NCI-H1436 treated with DMSO at 0.1 percent for 48 hours (cell line): ENCODE measurements at places on chromosomes 2 and 18.

DNA sequence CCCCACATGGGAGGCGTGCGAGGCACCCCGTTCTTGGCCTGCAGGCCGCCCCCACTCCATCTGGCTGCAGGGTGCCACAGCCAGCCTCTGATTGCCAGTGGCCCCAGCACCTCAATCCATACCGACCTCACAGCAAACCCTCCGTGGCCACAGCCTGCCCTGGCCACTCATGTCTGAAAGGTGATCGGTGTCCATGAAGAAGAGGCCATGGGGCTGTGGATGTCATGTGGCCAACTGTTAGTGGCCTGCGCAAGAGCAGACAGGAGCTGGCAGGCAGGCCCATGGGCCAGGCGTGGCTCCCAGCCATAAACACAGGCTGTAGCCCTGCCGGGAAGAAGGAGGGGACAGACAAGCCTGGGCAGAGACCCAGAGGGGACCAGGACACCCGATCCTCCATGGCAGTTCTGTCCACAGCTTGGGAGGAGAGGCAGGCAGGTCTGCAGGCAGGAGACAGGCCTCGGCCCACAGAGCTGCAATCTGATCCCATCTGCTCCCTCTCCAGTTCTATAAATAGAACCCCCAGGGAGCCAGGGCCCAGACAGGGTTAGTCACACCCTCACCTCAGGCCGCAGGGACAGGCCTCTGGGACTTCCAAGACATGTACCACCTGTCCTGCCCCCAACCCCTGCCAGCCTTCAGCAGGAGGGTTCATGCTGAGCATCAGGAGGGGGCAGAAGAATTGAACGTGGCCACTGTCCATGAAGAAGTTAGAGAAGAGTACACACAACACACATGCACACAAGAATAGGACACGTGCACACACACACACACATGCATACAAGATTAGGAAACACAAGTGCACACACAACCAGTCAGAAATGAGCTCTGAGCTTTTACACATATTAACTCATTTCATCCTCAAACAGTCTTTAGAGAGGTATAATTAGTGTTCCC, 16.9 kb downstream of the STEAP3 start:
- peak; percentile 75 for DNase-seq

GRCh38 chr18:59143441-59143840, 3.8 kb downstream of the SEC11C start:
- no peak for DNase-seq

GRCh38 chr18:22434973-22435608, 17.4 kb upstream of the CTAGE1 start:
- DNase-seq = no peak

DNA sequence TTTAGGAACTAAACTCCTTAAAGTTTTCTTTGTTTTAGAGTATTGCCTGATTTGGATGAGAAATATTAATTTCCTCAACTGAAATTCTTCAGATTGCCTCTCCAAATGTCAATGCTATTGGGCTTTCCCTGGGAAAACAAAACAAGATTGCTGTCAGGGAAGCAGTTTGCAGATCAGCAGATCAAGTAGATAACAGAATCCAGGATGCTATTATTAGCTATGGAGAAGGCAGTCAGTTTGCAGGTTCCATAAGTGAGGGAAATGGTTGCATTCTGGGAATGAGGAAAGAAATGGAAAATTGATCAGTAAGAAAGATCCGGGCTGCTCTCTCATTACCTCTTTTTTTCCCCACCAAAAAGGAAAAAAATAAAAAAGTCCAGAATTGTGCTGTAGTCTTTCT, 11.0 kb downstream of the LINC00305 start:
- DNase-seq = no peak

DNA sequence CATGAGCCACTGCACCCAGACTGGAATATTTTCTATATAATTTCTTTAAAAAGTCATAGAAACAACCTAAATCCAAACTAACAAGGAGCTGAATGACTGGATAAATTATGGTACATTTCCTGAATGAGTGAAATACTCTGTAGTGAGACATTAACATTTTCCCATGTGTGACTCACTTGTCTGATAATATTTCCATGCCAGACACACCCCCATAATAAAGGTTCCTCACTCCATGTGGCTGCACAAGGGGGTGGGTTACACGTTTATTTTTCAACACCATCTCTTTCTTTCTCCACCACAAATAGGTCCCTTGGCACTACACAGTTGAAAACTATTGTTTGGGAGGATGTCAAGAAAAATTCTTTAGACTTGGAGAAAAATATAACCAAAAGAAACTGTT, 266.3 kb upstream of the LYPD1 start:
- DNase-seq = no peak

DNA sequence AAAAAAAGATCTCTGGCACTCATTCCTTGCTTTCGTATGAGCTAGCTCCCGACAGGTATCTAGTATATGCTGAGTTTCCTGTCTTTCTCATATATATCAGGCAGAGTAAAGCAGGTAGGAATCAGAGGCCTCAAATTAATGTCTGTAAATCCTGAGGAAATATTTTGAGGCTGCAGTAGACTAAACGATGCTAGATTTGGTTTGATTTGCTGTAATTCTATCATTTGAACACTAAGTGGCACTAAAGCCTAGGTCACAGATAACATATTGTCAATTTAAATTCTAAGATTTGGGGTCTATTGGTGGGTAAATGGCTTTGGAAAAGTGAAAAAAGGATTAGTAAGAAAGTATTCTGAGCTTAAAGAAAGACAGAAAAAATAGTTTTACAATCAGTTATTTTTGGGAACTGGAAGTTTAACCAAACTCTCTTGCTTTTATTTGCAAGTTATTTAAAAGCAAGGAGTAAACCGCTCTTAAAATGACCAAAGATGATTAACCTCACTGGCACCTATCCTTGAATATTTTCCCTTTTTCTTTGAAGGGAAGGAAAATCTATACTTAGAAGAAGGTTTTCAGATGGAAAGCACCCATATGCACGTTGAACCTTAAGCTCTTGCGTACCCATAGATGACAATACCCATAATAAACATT, 37.6 kb upstream of the SLC4A10 start:
- no peak for DNase-seq

DNA sequence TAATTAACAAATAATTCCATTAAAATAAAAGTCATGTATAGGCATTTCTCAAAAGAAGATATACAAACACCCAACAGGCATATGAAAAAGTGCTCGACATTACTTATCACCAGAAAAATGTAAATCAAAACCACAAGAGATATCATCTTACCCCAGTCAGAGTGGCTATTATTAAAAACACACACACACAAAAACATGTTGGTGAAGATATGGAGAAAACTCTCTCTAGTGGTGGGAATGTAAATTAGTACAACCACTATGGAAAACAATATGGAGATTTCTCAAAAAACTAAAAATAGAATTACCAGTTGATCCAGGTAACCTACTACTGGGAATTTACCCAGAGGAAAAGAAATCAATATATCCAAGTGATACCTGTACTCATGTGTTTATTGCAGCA, 966.3 kb upstream of the POU3F3 start:
- no peak for DNase-seq

DNA sequence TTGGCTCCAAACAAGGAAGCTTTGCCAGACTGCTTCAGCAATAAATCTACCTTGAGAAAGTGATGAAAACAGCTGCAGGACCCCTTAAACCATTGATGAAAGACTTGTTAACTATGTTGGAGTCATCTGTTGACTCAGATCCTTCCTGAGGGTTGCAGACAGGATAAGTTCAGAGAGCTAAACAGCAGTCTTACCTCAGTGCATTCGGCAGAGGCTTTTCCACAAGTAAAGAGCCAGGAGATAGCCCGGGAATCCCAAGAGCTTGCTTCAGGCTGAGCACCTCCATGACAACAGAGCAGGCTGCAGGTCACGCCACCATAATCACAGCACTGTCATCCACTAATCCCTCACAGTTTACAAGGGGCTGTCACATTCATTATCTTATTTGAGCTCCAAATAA, 23.7 kb downstream of the KIAA2012 start:
- DNase-seq = no peak

DNA sequence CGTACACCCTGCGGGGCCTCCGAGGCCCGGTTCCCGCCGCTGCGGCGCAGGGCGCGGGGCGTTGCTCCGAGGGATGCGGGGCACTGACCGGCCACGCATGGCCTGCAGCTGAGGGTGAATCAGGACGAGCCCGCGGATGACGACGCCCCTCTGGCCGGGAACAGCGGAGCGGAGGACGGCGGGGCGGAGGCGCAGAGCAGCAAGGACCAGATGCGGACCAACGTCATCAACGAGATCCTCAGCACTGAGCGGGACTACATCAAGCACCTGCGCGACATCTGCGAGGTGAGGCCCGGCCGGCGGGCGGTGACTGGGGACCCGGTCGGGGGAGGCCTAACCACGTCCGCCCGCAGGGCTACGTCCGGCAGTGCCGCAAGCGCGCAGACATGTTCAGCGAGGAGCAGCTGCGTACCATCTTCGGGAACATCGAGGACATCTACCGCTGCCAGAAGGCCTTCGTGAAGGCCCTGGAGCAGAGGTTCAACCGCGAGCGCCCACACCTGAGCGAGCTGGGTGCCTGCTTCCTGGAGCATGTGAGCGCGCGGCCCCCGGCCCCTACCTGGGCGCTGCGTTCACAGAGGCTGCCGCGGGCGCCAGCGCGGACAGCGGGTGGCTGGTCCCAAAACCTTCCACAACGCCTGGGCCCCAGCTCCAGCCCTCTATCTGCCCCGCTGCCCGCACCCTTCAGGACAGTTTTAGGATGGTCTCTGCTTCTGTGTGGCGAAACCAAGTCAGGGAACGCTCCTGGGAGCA, 53.2 kb downstream of the FAM168B start:
- no peak for DNase-seq

DNA sequence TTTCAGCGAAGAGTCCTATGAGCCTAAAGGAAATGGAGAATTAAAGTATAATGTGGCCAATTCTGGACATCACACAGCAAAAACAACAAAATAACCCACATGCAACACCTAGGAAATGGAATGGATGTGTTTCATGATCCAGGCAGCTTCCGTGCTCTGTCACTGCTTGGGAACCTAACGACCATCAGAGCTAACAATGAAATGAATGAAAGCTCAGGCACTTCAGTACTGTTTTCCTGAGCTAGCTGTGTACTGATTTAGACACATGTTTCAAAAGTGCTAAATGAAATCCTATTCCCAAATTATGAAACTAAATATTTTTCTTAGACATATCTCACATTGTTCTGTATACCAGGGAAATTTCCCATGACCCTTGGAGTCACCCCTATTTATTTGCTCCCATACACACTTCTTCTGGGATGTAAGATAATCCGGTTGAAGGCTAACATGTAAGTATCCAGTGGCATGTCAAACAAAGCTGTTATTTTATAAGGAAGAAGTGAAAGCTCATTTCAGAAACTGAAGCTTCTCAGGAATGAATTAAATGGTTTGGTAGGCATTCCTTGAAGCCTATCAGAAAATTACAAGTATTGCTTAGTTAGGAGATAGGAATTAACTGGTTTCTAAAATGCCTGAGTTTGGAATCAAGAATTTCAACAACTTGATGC, 108.5 kb upstream of the RND3 start:
- DNase-seq = no peak

GRCh38 chr18:63137999-63138435, 181.6 kb downstream of the BCL2 start:
- no peak for DNase-seq

DNA sequence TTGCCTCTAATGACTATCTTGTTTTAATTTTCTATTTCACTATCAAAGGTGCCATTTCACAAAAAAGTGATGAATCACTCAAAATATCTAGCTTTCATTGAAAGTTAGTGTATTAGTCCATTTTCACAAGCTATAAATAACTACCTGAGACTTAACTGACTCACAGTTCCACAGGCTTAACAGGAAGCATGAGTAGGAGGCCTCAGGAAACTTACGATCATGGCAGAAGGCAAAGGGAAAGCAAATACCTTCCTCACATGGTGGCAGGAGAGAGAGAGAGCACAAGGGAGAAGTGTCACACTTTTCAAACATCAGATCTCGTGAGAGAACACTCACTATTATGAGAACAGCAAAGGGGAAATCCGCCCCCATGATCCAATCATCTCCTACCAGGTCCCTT, 1220.4 kb upstream of the ZEB2 start:
- no peak for DNase-seq

- no peak for DNase-seq
Measured at GRCh38 chr2:69453475-69454129, 16.4 kb upstream of the NFU1 start.

- DNase-seq = no peak
Measured at GRCh38 chr2:147756069-147756468, 88.8 kb upstream of the ACVR2A start.

- DNase-seq = no peak
Measured at GRCh38 chr2:213147538-213147937, 3.9 kb downstream of the IKZF2 start.

DNA sequence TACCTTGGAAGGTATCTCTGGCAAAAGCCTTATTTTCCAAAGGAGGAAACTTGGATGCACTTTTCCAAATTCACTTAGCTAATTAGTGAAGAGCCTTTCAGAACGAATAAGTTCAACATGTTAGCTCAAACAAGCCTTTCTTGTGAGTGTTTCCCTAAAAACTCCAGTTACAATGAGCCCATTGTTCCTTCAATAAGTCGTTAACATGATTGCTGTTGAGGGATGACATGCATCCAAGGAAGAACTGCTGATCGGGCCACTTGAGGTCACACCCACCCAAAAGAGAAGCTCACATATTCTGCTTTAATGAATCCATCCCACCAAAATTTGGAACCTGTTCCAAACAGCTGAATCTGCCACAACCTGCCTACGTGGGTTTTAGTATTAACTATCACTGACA, 48.1 kb upstream of the SLC35G4 start:
- no peak for DNase-seq

DNA sequence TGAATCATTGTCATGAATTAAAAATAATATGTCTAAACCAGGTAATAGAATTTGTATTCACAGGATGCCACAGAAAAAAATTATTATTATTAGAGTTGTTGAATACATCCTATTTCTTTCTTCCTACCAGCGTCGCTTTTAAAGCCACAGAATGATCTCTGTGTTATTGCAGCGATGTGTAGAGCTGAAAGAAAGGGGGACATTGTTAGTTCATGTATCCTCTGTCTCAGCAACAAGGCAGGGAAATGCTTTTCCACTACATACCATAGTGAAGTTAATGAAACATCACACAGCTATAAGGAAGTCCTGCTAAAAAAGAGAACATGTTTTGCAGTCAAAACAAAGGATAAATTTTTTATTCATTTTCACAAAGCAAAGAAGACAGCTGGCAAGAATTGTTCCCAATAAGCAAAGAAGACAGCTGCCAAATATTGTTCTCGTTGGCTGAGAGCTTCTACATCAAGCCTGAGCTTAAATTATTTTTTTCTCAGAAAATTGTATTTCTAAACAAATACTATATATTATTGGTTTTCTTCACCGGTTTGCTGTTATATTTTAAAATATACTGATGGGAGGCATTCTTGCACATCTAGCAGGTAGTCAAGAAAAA, 1234.4 kb downstream of the SUCLG1 start:
- DNase-seq = no peak

DNA sequence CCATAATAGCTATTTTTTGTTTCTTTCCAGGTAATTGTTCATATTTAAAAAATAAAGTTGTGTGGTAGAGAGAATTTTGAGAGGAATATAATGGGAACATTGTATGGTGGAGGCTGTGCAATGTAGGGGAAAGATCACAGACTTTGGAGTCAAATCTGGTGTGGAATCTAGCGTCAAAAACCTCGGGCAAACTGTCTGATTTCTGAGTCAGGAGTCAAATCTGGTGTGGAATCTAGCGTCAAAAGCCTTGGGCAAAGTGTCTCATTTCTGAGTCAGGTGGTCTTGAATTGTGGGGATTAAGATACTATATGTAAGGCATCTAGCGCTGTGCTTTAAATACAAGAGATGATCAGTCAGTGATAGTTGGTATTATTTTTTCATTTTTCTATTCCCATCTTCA, 5.1 kb downstream of the PTPN4 start:
- no peak for DNase-seq
